ENCODE measurements at places on chromosomes 2 and 18.

- no peak for DNase-seq
Observed at GRCh38 chr2:86308356-86308755, 29.1 kb downstream of the REEP1 start.

- no peak for DNase-seq
Observed at GRCh38 chr2:9941996-9942390, 9.5 kb upstream of the GRHL1 start.

- DNase-seq, result no peak
Observed at GRCh38 chr18:78725426-78725825, 254.2 kb upstream of the SALL3 start.

GRCh38 chr2:225272173-225272572 is 127.3 kb upstream of the NYAP2 start:
- DNase-seq, result no peak

DNA sequence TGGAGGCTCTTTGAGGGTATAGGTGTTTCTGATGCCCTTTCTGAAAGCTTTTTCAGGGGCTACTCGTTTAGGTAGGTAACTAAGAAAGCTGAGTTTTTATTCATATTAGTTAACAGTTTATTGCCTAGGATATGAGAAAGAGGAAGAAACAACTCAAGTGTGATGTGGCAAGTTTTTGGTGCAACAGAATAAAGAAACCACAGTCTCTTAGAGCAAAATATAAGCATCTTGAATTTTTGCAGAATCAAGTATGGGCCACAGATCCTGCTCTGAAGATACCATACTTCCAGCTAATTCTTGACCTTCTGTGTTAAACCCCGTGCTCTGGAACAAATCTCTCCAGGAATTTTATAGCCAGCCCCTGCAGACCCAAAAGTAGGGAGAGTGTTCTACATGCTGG is 147.7 kb upstream of the SLC1A4 start:
- DNase-seq, result no peak

DNA sequence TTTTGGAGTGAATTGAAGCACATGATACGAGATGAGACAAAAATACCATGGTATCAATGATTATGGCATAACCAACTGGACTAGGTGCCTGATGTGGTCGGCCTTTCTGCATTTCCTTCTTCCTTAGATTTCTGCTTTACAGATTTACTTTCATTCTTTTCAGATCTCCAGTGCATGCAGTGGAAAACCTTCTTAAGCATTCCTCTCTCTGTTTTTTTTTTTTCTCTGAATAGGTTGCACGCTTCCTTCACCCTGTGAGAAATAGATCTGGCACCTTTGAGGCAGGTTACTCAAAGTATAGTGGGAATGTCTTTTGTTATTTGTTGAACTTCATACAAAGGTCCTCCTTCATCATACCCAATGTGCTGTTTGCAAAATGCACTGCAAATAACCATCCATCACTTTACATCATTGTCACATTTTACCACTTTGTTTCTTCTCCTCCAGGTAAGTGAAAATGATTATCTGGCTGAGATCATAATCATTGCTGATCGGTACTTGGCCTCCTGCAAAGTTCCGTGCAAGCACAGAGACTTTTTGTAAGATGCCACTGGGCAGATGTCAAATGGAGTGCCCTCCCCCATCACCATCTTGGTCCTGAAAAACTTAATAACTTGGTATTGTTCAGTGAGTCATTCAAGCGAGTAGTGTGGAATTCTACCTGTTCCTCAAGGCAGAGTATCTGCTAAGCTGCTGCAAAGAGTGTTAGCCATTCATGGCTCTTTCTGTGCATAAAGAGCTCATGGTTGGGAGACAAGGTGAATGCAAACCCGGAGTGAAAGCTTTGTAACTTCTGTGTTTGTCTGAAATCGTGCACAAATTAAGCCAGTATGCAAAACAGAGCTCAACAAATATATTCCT is 30.0 kb upstream of the KLHL14 start:
- DNase-seq, result no peak

DNA sequence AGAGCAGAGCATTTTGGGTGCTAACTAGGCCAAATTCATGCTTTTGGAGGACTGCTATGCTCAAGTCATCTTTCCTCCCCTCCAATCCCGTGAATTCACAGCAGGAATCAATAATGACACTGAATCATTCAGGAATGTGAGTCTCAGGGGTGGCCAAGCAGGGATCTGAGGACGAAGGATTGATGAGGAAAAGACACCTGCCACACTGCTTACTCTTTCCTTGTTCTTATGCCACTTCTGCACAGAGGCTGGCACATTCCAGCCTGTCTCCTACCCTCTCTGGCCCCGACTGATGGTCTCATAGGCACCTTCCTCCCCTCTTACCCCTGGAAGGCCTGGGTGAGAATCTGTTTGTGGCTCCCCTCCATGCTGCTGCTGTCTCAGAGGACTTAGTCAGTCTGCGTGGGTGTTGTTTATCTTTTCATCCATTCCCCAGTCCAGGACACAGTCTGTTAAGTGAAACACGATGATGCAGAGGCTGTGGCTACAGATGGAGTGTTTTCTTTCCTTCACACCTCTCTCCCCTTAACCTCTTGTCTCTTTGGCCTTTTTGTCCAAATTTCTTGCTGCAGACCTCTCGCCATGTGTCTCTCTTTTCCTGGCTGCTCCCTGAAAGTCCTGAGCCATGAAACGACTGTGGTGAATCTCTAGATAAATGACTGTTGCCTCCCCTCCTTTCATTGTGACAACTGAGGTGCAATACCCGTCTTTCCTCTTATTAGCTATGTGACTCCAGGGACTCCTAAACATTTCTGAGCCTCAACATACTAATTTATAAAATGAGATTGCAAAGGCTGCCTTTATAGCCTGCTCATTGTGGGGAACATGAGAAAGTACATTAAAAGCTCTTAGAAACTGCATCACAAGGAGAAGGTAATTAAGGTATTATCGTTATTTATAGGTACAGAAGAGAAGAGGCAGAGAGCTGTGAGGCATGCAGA is 86.9 kb downstream of the RDH14 start:
- DNase-seq, result no peak

DNA sequence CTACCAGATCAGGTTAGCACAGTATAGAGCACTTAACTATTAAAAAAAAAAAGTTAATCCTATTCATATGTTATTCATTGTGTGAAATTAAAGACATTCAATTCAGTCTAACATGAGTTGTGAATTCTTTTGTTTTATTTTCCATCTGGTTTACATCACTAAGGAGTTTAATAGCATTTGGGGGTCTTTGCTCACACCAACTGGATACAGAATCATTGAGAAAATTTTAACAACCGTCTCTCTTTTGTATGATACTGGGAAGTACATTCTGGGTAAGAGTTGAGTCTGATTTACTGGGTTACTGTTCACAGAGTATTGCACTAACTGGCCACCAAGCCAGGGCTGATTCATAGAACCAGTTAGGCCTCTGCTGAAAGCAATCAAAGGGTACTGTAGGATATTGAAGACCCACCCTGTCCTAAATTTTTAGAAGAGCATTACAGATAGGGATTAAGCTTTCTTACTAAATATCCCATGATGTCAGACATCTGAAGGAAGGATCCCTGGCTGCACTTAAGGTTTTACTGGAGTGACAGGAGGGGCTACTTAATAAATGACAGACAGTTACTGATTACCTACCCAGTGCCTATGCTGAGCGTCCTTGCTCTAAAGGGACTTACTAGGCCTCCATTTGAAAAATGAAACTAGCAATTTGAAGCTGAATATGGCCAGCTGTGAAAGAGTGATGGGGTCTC is 387.9 kb downstream of the SETBP1 start:
- no peak for DNase-seq

DNA sequence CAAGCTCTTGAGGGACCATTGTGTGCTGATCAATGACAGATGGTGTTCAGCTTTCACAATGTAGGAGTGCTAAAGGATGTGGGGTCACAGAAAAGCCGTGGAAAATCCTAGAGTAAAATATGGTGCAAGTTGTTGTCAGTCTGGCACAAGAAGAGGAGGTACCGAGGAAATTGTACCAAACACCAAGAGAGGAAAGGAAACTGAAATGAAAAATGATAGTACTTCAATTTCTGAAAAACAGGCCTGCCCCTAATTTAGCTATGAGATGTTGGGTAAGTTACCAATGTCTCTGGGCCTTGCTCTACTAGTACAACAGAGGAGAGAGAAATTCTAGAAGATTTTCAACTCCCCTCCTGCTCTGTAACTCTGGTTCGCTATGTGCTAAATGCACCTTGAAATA is 78.8 kb upstream of the PELI1 start:
- DNase-seq, result no peak

- no peak for DNase-seq
Observed at GRCh38 chr18:28248653-28249052, 71.7 kb upstream of the CDH2 start.

GRCh38 chr2:100822587-100823248 is 2.8 kb downstream of the NPAS2 start:
- no peak for DNase-seq

DNA sequence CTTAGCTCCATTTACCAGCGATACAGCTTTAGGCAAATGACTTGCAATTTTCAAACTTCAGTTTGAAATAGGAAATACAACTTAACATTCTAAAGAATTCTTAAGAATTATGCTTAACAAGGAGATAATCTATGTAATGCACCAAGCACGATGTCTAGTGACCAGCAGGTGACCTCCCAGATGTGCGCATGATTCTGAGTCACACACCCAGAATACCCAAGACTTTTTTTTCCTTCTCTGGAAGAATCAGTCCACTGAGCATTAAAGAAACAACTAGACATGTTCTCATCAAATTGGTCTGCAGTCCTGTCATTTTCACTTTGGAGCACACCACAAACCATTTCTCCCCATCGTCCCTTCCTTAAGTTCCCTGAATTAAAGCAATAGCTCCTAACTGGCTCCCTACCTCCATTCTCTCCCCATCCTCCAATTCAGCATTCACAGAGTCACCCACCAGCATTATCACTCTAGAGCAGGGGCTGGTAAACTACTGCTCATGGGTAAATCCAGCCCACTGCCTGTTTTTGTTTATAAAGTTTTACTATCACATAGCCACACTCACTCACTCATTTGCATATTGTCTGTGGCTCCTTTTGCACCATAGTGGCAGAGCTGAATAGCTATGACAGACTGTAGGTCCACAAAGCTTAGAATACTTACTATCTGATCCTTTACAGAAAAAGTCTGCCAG is 13.2 kb downstream of the EVA1A start:
- DNase-seq, result no peak

- no peak for DNase-seq
Observed at GRCh38 chr2:11705063-11705462, 35.1 kb upstream of the NTSR2 start.

DNA sequence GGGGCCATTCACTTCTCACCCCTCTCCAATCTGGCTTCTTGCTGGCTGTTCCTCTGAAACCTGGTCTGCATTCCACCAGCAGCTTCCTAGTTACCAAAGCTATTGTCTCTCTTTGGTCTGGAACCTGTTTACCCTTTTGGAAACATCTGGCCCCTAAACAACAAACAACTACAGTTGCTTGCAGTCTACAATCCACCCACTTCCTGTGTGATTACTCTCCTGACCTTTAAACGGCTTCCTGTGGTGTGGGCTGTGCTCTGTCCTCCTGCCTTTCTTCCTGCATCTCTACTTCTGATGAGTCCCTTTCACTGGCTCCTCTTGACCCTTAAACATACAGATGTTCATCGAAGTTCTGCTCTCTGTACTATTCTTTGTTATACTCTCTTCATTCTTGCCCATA is 303.8 kb downstream of the TDRD15 start:
- no peak for DNase-seq

DNA sequence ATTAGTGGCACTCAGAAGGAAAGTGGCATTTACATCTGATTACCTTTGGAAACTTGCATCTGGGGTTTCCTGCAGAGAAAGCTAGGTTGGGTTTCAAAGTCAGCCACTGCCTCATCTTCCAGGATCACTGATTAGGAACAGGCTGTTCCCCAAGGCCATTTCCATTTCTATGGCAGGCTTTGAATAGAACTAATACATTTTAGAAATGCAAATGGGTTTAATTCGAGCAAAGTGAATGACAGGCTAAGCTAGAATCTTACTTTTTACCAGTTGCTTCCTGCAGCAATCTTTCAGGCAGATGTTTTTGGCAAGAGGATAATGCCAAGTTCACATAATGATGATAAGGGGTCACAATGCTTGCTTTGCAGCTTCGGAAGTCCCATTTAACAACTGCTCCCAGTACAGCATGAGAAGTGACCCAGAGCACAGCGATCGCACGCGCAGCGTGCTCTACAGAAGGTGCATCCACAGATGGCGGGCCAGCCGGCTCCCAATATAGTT is 336.7 kb downstream of the LPIN1 start:
- no peak for DNase-seq

GRCh38 chr2:59233920-59234319 is 992.8 kb upstream of the FANCL start:
- no peak for DNase-seq

- DNase-seq, result no peak
Observed at GRCh38 chr2:97967216-97967592, 28.5 kb downstream of the TMEM131 start.

- DNase-seq, result no peak
Observed at GRCh38 chr2:225637259-225637658, 237.7 kb downstream of the NYAP2 start.

DNA sequence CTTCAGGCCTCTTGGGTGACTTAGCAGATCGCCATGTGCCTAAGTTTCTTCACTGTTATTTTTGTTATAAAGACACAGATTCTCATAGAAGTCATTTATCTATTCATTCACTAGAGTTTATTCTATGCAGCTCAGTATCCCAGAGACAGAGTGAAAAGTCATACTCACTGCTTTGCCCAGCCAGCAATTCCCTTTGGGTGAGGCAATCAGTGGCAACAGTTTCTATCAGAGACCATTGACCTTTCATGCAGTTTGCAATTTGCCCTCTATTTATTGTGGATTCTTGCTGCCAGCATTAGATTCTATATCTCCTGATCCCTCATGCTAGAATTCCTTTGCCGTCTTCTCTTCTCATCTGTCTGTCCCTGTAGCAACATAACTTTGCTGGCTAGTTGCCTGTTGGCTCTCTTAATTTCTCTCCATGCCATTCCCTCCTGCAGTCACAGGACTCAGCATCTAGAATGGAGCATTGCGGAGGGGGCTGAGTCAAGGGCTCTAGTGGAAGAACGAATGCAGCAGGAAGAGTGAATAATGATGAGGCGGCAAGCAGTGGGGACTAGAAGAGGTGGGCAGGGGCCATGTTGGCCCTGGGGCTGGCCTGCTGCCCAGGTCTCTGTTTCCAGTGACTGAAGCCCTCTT is 12.2 kb downstream of the SLC9A4 start:
- no peak for DNase-seq

DNA sequence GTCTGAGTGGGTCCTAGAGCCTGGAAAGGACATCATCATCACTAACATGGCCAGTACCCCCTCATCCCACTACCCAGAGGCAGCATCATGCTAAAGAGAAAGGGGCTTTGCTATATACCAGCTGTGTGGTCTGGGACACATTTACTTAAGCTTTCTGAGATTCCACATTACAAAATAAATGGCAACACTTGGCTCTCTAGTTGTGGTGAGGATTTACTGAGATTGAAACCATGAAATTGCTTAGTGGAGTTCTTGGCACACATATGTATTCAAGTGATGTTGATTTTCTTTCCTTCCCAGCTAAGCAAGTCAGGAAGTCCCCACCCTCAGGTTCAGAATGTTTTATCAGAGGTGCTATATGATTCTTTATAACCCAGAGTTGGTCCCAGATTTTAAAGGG is 362.0 kb downstream of the CLIP4 start:
- no peak for DNase-seq

GRCh38 chr2:229875549-229875948 is 46.3 kb downstream of the TRIP12 start:
- no peak for DNase-seq

GRCh38 chr18:78130232-78131195 is 849.1 kb upstream of the SALL3 start:
- no peak for DNase-seq

Measured in endothelial cell (in vitro differentiated cells).